Osteocyte (in vitro differentiated cells): ENCODE measurements at places on chromosomes 7 and 10. TPM values are rescaled to one million over a fixed set of nuclear protein-coding genes. Genes with fewer than 3 reads are reported as not detected.

GRCh38 chr7:37541810-37542443 is 93.3 kb upstream of the ELMO1 start:
- DNase-seq = no peak

- DNase-seq = no peak
Measured at GRCh38 chr7:48634116-48634632, 290.2 kb upstream of the CDC14C start.

DNA sequence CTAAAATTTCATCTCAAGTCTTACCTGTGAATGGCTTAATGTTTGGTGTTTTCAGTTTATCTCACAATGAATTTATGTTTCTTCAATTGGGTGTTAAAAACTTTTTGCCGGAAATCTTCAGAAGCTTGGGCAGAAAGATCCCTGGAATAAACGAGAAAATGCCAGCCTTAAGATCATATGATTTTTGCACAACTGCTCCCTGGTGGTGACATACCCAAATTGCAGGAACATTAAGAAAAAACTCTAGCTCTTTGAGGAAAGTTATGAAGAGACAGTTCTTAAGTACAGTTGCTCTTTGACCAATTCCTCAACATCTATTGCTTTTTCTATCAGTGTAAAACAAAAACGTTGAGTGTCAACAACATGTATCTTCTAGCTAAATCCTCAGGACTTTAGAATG is 48.2 kb upstream of the CREB5 start:
- DNase-seq = no peak

DNA sequence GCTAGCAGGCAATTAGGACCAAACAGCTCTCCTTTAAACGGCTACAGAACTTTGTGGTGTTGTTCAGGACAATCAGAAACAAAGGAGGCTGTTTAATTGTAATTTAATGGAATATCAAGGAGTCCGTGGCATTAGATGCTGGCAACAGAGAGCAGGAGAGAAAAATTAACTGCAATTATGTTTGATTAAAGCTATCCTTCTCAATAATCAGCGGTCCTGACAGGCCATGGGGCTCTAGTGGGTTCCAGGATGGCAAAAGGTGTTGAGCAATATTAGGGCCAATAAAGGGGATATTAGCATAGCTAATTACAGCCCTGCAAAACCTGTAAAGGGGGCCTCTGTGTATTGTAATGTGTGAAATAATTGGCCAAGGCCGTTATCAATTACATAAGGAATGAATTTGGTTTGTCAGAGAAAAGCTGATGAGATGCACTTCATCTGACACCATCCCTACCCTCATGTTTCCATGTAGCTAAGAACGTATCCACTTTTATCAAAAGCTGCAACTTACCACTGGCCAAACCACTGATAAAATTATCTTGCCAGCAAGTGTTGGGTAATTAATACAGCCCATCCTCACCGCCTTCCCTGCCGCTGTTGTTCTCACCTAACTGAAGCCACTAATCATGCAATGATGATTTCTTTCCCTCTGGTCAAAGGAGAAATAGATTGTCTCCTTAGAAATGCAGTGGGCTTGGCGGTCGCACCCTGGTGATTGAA is 81.6 kb downstream of the EBF3 start:
- DNase-seq = no peak

DNA sequence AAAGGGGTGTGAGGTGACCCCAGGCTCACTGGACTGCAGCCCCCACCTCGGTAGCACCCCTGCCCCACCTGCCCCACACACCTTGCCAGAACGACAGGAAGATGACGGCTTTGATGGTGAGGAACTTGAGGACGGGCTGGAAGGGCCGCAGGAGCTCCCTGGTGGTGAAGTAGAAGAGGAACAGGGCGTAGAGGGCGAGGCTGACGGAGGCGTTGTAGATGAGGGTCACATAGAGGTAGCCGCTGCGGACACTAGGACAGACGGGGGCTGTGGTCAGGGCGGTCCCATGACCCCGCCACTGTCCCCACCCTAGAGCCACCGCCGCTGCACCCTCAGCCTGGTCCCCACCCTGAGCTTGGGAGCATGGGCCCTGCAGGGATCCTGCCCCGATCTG is 7.6 kb downstream of the TMEM184A start:
- DNase-seq = no peak

DNA sequence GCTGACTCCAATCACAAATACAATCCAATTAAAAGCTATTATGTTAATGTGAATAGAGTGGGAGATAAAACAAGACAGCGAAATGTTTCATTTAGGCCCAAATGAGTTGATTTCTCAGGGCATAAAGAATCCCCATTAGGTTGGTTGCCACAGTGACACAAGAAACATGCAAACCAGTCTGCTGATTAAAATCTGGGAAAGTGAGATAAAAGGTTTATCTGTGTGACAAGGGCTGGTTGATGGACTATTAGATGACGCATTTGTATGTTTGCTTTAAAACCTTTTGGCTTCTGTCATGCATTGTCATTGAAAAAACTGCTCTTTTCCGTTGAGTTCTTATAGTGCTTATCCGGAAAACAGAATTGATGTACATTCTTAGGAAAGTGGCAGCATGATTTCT is 658.2 kb downstream of the GATA3 start:
- no peak for DNase-seq

GRCh38 chr7:91240376-91240941 is 23.8 kb upstream of the FZD1 start:
- DNase-seq = no peak

- DNase-seq = no peak
Measured at GRCh38 chr7:84264396-84264795, 69.8 kb upstream of the SEMA3A start.

- no peak for DNase-seq
Measured at GRCh38 chr7:69801729-69802682, 203.7 kb downstream of the AUTS2 start.

DNA sequence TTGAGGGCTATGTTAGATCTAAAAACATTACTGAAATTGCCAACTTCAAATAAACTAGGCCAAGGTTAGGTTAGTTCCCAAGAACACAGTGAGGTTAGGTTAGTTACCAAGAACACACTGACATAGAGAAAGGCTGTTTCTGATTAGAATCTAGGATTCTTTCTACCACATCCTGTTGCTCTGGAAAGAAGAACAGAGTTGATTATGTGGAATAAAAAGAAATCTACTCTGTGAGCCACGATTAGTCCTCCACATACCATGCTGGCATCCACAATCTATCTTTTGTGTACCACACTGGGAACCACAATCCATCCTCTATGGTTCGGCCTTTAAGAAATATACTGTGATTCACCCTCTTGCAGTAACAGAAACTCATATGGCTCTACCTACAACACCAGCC is 91.4 kb downstream of the LRRTM3 start:
- DNase-seq = no peak

DNA sequence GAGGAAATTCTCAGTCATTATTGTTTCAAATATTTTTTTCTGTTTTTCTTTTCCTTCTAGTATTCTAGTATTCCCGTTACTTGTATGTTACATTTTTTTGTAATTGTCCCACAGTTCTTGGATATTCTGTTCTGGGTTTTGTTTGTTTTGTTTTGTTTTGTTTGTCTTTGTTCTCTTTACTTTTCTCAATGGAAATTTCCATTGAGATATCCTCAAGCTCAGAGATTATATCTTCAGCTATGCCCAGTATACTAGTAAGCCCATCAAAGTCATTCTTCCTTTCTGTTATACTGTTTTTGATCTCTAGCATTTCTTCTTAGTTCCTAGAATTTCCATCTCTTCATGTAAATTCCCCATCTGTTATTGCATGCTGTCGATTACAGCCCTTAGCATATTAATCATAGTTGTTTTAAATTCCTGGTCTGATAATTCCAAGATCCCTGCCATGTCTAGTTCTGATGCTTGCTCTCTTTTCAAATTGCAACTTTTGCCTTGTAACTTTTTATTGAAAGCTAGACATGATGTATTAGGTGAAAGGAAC is 27.8 kb downstream of the GPR37 start:
- no peak for DNase-seq

Gene GNGT1
- total RNA-seq = not detected in 2 replicates

Gene LRRC17
- total RNA-seq = 12.4 and 12.5 TPM in 2 replicates
